ENCODE measurements at places on chromosomes 1 and 21. TPM values are rescaled to one million over a fixed set of nuclear protein-coding genes. Genes with fewer than 3 reads are reported as not detected.

GRCh38 chr1:107140703-107141490 is at the start of gene NTNG1:
Gene NTNG1 (plus strand): TSS chr1:107141039.
- no peak within 1 kb of the TSS for H3K27ac ChIP-seq
- no peaks in the 10 kb centered on the region for H3K36me3 ChIP-seq
- H3K4me1 ChIP-seq = no peaks in the 10 kb centered on the region
- H3K4me3 ChIP-seq = peak within 1 kb of the TSS; percentile 46

DNA sequence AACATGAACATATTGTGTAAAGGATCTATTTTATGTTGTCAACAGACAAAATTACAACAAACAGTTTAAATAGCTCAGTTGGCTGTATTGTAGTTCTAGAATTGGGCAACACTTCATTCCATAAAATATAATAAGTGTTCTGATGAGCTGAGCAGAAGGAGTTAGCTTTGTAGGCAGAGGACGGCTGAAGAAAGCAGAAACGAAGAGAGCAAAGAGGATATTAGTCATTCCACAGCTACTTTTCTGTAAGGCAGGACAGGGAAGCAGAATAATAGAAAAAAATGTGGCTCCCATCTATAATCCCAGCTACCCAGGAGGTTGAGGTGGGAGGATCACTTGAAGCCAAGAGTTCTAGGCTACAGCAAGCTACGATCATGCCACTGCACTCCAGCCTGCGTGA is 20.2 kb upstream of the IVNS1ABP start:
- no peak overlapping the region for H3K27ac ChIP-seq
- H3K4me3 ChIP-seq = no peak overlapping the region
- H3K4me1 ChIP-seq = no peaks in the 10 kb centered on the region
- H3K27me3 ChIP-seq = no peaks in the 10 kb centered on the region

DNA sequence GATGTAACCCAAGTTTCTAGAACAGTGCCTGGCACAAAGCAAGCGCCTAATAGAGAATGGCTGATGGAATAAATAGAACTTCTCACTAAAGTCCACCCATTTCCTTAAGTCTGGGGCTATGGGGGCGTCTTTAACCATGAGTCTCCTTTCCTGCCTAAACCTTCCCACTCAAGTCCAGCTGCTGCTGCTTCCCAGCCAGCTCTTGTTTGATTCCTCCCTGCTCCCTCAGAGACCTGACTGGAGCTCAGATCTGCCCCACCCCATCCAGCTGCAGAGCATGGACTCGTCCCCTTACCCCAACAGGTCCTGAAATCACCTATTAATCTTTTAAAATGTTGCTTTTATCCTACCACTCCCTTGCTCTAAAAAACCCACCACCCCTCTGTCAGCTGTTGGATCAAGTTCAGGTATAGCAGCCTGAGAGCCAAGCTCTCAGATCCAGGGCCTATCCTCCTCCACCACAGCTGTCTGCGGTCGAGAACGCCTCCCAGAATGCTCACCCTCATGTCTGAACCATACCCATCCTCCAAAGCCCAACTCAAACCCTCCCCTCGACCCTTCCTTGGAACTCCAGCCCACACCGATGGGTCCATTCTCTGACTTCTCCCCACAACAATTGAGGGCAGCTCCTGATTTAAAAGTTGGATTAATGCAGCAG is 12.8 kb upstream of the GALNT2 start:
- no peaks in the 10 kb centered on the region for H3K36me3 ChIP-seq
- H3K27ac ChIP-seq = no peak overlapping the region
- DNase-seq = no peak
- no peak overlapping the region for H3K4me3 ChIP-seq
- H3K27me3 ChIP-seq = no peaks in the 10 kb centered on the region
- no peaks in the 10 kb centered on the region for H3K4me1 ChIP-seq

The AP4B1 gene
- total RNA-seq = 11.4 TPM

DNA sequence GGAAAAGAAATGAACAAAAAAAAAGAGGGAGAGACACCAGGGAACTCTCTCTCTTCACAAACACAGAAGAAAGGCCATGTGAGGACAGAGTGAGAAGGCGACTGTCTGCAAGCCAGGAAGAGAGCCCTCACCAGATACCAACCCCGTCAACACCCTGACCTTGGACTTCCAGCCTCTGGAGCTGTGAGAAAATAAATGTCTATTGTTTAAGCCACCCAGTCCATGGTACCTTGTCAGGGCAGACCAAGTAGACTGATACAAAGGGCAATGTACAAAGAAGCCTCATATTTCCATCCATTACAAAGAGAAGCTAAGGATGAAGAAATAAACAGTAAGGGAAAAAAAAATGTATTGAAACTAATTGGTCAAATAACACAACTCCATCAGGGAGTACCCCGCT is 146.6 kb downstream of the ZNF281 start:
- H3K27ac ChIP-seq = no peak overlapping the region
- H3K4me1 ChIP-seq = no peaks in the 10 kb centered on the region
- H3K4me3 ChIP-seq = no peak overlapping the region

DNA sequence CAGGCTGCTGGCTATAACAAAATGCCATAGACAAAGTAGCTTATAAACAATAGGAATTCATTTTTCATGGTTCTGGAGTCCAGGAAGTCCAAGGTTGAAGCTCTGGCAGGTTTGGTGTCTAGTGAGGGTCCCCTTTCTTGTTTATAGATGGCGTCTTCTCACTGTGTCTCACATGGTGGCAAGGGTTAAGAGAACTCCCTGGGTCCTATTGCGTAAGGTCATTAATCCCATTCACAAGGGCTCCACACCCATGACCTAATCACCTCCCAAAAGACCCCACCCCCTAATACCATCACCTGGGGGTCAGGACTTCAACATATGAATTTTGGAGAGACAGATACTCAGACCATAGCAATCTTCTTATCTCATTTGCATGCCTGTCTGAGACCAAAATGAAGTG is 108.9 kb upstream of the USP25 start:
- H3K27me3 ChIP-seq = no peaks in the 10 kb centered on the region
- no peaks in the 10 kb centered on the region for H3K36me3 ChIP-seq
- DNase-seq = no peak
- no peak overlapping the region for H3K4me3 ChIP-seq

DNA sequence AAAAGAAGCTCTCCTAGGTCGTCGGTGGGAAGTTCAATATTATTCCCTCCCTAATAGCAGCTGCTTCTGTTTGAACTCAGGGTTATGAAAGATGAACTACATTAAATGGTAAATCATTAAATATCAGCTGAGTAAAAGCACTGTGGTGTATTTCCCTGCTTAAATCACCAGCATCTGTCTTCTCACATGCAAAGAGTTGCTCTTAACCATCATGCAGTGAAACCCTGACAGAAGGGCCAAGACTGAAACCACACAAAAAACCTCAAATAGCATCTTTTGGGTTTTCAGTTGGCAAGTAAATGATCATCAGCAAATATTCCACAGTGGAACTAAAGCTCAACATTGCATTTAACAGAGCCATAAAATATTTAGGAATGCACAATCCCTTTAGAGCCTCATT is 380.0 kb upstream of the ADGRL2 start:
- H3K4me3 ChIP-seq = no peak overlapping the region
- no peak overlapping the region for H3K27ac ChIP-seq
- no peaks in the 10 kb centered on the region for H3K27me3 ChIP-seq
- H3K36me3 ChIP-seq = no peaks in the 10 kb centered on the region
- peaks cover 11% of the 10 kb centered on the region for H3K4me1 ChIP-seq
- DNase-seq = no peak
